ENCODE measurements at places on chromosomes 11 and 22.

DNA sequence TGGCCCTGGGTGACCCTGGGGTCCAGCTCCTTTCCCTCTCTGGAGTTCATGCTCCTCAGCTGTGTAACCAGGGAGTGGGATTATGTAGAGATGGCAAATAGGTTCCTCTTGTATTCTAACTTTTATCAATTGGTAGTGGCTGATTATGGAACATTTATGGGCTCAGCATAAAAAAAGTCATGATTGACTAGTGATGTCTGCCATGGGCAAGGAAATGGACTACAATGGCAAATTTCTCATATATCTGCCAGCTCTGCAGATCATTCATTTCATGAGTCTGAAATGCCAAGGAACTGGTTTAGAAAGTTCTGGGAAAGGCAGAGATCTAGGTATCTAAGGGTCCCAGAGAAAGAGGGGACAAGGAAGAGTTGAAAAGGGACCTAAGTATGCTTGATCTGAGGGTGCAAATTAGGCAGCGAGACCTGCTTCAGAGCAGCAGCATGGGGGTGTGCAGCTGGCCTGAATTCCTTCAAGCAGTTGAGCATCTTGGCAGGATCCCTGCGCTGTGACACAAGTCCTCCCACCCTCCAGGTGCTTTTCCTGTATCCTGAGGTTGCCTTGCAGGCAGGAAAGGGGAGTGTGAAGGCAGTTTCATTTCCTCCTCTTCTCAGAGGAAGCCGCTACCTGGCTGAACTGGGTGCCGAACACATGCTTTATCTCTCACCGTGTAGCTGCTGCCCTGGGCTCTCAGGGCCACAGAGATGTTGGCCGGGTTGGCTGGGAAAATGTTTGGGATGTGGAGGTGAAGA lies 10.4 kb downstream of the SLC15A3 start:
- DNase-seq, result no peak

DNA sequence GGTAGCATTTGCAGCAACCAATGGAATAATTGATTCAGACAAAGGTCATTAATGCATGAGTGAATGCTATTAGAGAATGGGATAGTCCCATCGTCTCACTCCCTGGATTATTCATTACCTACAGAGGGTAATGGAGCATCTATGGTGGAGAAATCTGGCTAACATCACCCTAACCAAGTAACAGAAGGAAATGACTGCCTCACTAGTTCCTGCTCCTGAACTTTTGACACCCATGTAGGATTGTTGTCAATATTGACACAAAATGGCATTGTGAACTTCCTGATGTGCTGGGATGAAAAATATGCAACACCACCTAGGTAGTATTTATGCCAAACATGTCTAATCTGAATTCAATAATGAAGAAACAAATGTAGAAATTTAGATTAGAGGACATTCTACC lies 44.0 kb upstream of the KIRREL3 start:
- no peak for DNase-seq

GRCh38 chr11:125224391-125225021 lies 60.0 kb downstream of the PKNOX2 start:
- peak; percentile 65 for DNase-seq

DNA sequence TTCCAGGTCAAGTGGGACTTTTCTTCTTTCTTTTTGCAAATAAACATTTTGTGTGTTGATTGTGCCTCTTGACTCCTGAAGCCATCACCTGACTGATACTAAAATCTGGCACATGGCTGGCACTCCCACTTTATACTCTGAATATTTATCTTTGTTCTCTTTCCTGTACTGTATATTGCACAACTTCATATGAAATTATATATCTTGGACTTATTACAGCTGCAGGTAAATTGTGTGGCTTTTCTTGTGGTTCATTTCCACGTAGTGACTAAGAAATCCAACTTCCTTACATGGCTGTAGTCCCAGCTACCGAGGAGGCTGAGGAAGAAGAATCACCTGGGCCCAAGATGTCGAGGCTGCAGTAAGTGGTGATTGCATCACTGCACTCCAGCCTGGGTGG lies 23.7 kb upstream of the OR5B12 start:
- no peak for DNase-seq

DNA sequence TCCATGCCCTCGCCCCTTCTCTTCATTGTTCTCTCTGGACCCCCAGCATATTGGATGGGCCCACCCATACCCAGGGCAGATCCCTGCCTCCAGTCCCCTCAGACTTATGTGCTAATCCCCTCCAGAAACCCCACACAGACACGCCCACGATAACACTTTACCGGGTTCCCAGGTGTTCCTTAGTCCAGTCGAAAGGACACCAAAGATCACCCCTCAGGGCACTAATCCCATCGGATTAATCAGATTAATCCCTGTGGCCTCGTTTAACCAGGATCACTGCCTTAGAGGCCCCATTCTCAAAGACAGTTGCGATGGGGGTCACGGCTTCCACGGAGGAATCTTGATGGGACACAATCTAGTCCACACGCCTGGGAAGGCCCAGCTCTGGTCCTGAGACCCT lies 80.8 kb downstream of the SHANK2 start:
- no peak for DNase-seq

DNA sequence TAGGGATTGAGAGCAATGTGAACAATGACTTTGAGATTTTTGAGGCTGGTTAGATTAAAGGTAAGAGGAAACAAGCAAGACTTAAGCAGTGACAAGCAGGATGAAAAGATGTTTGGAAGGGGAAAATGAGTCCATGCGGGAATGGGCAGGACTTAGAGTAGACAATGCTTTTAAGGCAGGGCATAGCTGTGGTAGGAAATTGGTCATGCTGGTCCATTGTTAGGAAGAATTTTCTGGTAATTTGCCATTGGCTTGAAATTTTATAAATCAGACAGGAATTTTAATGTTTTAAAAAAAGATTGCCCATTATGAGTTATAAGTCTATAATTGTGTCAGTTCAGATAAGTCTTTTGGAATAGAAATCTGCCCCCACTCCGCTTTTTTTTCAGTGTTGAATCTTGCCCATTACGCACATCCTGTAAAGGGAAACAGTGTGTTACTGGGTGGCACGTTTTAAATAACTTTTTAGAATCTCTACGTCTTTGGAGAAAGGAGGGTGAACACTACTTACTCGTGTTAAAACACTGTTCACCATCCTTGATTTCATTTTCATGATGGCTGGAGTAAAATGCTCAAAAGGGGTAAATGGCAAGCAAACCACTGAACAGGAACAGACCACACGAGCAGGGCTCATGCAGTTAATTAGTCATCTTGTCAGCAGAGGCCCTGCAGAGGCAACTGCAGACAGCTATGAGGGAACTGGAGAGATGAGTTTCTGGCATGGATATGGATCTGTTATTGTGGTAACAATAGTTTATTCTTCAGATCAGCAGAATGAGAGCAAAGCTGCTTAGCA lies 25.0 kb downstream of the SWAP70 start:
- peak; percentile 88 for DNase-seq

- no peak for DNase-seq
Observed at GRCh38 chr22:25569983-25570382, 5.5 kb downstream of the GRK3 start.

DNA sequence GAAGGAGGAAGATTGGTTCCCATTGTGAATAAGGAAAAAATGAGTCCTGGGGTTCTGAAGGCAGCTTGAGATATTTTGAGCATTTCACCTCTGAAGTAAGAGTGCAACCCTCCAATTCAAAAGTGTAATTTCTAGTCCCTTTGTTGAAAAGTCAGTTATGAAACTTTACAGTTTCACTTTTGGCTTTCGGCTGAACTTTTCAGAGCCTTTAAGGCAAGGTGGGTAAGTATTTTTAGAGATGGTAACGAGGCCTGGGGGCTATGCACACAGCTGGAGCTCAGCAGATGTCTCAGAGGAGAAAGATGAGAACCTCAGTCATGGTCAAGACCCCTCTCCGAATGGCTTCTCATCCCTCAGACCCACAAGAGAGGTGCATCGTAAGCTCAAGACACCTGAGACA lies 267.6 kb downstream of the KIRREL3 start:
- no peak for DNase-seq

DNA sequence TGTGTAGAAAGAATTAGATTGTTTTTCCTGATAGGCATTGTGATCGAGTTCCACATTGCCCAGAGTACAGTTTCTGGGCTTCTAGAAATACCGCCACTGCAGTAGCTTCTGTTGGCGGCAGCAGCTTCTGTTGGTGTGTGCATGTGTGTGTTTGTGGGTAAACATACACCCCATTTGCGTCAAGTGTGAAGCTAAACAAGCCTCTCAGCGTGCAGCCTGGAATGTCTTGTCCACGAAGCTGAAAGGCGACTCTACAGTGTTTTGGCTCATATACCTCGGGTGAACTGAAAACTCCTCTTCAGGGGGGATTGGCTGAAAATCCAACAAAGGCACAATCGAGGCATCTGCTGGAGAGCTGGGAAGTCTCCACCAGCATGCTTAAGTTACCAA lies 112.0 kb upstream of the E2F8 start:
- DNase-seq, result peak; percentile 52

DNA sequence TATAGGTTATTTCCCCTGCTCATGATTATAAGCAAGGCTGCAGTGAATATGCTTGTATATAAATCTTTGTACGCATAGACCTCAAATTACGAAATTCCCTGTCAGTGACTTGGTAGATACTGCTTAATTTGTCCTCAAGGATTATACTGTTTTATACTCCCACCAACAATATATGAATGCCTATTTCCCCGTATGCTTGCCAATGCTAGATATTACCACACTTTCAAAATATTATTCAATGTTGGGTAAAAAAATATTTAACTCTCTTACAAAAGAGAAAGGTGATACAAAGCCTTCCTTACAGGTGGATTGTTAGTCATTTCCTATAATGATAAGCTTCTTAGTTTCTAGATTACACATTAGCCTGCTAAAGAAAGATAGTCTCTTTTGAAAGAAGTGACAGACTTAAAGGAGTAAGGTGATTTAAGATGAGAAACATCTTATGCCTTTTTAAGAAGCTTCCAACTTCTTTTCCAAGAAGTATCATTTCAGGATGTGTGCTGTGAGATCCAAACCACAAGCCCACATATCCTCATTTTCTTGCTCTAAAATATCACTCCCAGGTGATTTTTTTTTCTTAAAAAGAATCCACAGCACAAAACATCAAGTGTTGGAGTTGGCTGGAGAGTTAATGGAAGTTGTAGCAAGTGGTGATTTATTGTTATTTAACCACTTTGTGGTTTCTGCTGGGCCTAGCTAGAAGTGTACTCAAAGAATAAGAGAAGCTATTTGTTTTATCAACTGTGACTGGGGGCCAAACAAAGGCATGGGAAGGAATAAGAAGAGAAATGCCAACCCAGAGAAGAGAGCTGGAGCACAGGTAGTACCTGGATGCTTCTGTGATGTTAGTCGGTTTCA lies 59.2 kb downstream of the BARX2 start:
- no peak for DNase-seq

DNA sequence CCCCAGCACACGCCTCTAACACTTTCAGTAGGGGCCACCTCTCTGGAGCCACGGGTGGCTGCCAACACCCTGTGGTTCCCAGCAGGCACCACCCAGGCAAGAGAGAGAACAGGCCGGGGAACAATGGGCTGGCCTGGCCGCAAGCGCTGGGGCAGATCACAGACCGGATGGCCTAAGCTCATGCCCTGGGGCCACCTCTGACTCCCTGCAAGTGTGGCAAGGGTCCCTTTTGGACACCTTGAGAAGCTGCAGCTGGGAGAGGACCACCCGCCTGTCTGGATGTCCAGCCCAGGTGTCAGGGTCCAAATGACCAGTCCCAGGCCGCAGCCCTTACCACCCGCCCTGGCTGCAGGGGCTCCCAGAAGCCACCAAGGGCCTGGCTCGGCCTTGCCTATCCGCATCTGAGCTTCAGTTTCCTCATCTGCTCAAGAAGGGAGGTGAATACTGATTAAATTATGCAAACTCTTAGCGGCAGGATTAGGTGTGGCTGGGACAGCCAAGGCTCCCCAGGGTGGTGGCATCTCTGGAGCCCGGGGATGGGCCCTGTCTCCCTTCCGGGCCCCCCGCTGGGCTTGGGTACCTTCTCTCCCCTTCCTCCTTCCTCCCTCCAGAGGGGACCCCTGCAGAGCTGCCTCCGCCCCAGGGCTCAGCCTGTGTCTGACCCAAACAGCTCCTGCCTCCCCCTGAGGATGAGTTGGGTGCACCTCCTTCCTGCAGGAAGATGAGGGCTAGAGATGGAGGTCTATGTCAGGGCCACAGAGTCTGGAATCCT lies 785 bp upstream of the SUSD2 start:
- DNase-seq, result no peak

DNA sequence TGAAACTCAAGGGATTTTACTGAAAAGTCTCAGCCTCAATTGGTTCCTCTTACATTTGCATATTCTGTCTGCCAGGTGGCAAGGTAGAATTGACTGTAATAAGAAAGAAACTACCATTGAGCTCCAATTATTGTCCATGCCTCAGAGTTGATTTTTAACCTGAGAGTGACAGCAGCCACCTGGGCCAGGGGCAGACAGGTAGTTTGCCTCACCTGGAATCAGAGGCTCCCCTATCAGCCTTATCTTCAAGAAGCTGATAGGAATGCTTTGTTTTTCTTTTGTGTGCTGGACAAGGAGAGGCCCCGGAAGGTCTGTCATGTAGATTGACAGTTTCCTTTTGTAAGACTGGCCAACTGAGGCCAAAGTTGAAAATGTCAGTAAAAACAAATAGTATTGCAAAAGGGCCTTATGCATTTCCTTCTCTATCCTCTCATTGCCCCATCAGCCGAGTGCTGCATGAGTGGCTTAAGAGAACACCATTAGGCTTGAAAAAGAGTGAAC lies 34.1 kb downstream of the CD44 start:
- DNase-seq, result peak; percentile 90

DNA sequence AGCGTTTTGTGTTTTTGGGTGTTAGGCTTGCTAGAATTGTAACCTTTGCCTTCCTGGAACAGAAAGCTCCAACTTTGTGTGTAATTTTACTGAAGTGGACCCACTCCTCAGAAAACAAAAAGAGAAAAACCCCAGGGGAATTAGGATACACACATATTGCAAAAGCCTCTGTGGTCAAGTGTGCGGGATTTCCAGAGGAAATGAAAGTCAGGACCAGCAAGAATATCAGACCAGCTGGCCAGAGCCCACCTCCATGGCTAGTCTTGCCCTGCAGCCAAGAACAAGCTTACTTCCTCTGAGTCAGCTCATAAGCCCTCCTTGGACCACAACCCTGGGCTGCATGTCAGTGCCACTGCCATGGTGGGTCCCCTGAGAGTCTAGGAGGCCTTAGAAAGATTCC lies 37.0 kb upstream of the FTH1 start:
- peak; percentile 93 for DNase-seq

- DNase-seq, result no peak
Observed at GRCh38 chr11:131640320-131640719, 269.9 kb downstream of the NTM start.

DNA sequence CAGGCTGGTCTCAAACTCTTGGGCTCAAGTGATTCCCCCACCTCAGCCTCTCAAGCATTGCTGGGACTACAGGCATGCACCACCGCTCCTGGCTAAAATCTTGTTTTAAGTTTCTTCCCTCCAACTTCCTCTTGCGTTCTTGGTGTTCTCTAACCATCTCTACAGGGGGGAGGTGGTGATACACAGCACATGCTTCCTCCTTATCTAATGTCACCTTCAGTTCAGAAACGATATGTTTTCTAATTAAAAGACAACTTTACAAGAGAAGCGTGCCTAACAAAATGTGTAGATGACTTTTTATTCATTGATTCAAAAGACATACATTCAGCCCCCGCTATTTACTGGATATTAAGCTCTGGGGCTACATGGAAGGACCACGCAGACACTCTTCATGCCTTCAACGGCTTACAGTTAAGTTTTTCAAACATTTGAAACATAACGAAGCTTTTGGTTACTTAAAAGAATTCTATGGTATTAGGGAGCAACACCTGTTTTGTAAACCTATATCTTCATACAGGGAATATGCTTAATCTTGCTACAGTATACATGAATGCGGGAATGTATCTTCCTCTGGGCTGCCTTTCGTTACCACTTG lies 933 bp upstream of the DLAT start:
- DNase-seq, result peak; percentile 31
